ENCODE measurements at places on chromosomes 7 and 10.

- no peak for DNase-seq
Measured at GRCh38 chr10:12181065-12181775, 14.5 kb downstream of the NUDT5 start.

DNA sequence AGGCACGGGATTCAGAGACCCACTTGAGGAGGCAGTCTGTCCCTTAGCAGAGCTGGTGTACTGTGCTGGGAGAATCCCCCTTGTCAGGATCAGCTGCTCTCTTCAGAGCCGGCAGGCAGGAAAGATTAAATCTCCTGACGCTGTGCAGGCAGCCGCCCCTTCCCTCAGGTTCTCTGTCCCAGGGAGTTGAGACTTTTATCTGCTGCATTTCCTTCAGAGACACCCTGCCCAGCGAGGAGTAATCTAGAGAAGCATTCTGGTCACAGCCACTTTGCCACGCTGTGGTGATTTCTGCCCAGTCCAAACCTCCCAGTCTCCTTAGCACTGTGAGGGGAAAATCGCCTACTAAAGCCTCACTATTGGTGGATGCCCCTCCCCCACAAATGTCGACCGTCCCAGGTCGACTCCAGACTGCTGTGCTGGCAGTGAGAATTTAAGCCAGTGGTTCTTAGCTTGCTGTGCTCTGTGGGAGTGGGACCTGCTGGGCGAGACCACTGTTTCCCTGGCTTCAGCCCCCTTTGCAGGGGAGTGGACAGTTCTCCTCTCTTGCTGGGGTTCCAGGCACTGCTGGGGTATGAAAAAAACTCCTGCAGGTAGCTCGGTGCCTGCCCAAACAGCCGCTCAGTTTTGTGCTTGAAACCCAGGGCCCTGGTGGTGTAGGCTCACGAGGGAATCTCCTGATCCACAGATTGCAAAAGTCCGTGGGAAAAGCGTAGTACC is 265.4 kb downstream of the ZWINT start:
- no peak for DNase-seq

DNA sequence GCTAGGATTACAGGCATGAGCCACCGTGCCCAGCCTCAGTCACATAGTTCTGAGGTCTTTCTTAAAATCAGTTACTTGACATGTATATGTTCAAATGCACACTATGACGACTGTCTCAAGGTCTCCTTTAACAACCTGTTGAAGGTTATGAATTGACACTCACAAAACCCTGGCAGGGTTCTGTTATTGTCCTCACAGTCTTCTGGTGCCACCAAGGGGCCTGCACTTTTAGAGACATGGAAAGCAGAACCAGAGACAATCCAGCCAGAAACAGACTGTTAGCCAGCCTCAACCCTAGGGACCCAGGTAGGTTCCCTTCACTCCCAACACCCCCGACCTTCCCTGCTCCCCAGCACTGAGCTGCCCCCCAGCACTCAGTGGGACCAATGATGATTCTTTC is 26.4 kb downstream of the TEX36 start:
- no peak for DNase-seq

DNA sequence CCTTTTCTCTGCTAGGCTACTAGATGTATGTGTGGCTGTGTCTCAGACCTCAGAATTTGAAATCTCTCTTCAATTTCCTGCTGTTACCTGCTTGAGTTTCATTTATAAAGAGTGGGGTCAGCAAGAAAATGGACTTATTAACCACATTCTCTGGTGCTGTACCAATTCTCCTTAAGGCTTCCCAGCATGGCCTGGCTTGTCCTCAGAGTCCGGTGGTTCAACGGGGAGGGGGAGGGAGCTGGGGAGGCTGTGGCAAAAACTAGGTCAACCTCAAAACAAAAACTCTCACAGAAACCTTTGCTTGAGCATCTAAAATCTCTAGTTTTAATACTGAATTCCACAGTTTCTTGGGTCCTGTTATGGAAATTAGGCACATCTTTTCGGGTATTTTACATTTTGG is 389.1 kb upstream of the COBL start:
- no peak for DNase-seq

DNA sequence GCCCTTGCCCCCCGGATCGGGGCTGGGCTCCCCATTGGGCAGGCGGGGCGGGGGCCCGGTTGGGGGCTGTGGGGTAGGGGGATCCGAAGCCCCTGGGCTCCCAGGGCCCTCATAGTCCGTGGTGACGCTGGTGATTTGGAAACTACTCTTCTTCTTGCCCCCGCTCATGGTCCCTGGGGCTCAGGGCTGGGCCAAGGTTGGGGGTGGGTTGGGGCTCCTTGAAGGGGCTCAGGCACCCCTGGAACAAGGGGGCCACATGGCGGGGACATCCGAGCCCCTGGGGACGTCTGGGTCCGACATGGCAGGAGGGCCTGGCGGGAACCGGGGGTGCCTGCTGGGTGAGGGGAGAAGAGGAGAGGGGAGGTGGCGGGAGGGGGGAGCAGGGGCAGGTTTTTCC is 1.1 kb downstream of the TSC22D4 start:
- DNase-seq: no peak

DNA sequence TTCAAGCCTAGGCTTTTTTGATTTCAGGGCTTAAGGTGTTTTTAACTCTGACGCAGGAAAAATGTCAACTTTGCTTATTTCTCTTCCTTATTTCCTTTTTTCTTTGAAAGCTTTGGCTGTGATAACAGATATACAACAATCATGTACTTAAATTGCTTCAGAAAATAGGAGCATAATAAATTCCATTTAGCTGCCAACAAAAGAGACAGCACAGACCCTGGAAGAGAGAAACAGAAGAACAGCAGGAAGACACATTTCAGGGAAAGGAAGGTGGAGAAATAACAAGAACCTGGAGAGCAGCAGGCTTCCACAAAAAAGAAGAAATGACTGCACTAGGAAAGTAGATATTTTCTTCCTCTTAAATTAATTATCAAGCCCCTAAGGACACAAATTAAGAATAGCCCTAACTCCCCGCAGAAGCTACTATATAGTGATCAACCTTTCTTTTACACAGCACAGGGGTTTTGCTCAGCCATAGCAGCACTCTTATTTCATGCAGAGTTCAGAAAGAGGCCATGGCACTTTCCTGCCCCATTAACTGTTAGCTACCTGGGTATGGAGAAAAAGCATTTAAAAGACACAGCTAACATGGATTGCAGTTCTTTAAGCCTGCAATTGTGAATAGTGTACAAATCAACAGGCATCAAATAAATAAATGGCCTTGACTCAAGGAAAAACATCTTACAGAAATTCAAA is 61.5 kb downstream of the IQUB start:
- no peak for DNase-seq

- DNase-seq: no peak
Measured at GRCh38 chr7:42493436-42494198, 256.6 kb upstream of the GLI3 start.

GRCh38 chr10:115844591-115844990 is 428.4 kb downstream of the GFRA1 start:
- no peak for DNase-seq

GRCh38 chr7:30091491-30091912 is 43.3 kb upstream of the MTURN start:
- no peak for DNase-seq

- no peak for DNase-seq
Measured at GRCh38 chr7:151684408-151685175, 164.9 kb upstream of the RHEB start.

GRCh38 chr7:158077151-158077840 is 510.3 kb downstream of the PTPRN2 start:
- DNase-seq: no peak

GRCh38 chr7:13217768-13218167 is 530.3 kb downstream of the ARL4A start:
- DNase-seq: no peak

DNA sequence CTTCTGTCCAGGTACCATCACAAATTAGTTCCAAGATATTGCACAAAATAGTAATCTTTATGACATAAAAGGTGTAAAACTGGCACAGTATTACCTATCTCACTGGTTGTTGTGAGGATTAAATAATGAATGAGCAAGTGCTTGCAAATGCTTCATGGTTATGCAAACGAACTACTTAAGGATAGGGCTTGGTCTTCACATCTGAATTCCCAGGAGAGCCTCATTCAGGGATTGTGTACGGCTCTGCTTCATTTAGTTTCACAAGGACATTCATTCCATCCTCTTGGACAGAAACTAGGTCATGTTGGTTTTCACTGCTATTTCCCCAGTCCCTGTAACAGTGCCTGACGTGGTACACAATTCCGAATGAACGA is 12.1 kb downstream of the ABCA13 start:
- DNase-seq: no peak

DNA sequence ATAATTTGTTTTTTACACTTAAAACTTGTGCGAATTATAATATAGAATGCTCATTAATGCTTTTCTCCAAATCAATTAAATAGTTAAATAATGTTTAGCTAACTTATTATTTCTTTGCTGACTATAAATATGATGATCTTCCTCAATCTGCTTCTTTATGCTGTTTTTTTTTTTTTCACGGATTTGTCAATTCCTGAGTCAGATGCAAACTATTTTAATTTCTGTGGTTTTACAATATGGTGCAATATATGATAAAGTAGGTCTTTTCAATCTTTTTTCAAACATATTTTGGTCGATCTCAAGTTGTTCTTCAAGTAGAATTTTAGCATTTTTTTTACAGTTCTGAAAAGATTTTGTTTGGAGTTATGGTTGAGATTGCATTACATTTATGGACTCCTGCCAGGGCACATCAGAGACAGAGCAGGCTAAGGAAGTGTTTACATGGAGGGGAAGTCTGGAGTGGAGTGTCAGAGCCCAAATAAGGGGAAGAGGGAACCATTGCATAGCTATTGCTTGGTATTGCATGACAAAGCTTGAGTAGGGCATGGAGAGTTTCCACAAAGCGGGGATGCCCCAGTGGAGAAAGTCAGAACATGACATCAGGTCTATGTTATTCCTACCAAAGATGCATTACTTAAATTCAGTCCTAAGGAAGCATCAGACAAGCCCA is 204.4 kb downstream of the OTUD1 start:
- DNase-seq: no peak

DNA sequence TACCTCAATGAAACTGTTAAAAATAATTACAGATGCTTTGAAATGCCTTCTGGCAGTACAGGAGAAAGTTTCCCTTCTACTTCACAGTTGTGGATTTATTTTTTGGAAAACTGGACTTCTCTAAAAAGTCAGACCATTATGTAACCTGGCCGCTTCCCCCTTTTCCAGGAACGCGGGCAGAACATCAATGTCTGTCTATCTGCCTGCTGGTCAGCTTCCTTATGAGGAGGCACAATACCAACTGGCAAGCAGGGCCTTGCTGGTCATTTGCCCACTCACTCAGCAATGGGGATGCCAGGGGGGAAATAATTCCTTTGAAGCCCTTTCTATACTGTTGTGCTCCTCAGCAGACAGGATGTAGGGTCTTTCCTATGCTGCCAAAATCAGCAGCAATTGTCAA is 22.5 kb upstream of the ADRB1 start:
- DNase-seq: no peak
